Kidney epithelial cell (primary cell): ENCODE measurements at places on chromosomes 13 and 19.

DNA sequence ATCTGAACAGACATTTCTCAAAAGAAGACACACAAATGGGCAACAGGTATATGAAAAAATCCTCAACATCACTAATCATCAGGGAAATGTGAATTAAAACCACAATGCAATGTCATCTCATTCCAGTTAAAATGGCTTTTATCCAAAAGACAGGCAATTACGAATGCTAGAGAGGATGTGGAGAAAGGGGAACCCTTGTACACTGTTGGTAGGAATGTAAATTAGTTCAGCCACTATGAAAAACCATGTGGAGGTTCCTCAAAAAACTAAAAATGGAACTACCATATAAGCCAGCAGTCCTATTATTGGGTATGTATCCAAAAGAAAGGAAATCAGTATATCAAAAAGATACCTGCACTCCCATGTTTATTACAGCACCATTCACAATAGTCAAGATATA is 24.7 kb upstream of the ZC3H13 start:
- no peak for DNase-seq

DNA sequence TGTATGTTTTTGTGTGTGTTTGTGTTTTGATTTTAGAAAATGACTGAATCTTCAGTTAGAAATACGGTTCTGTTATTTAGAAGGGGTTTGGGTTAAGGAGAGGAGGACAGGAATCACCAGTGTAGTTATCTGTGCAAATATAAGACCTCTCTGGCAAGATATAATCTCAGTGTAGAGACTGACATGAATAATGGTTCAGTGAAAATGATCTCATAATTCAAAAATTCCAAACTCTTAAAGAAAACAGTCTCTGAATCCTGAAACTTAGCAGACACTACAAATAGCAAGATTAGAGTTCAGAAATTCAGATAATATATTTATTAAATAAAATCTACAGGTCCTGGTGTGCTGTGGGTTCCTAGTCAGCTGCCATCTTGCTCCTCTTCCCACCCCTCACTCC is 73.5 kb downstream of the PDS5B start:
- DNase-seq = no peak

DNA sequence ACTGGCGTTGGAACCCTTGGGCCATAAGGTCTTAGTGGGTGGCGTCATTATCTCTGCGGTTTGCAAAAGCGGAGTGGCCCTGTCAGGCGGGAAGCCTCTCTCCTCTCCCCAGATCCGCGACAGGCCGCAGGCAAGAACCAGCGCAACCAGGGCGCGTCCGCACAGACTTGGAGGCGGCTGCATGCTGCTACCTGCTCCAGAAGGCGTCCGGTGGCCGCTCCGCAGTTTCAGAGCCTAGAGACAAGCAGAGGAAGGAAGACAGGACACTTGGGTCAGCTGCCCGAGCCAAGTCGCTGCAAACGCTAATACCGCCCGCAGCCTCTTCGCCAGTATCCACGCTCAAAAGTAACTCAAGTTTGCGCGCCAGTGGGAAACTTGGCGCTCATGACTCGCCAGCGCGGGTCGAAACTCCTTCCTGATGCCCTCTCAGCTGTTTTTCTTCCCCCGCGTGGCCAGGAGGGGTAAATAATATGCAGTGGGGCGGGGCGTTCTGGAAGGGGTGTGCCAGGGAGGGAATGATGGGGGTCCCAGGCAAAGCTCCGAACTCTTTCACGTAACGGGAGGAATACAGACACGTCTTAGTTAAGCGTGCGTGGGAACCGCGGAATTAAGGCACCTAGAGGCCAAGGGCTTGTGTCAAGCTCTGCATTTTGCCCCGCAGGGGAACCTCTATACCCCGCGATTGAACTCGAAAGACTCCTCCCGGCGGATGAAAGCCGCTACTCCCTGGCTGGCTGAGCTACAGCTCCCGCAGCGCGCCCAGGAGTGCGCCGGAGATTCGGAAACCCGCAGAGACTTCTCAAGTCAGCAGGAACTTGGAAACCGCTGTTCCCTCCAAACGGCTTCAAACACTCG is at the start of gene EDNRB:
Gene EDNRB (minus strand): TSS at position 441 of the 855 bp plus-strand sequence. CDS start 258 bp downstream, at position 183.
- no peak for DNase-seq

- DNase-seq = no peak
Observed at GRCh38 chr19:4986471-4986891, 17.6 kb downstream of the KDM4B start.

DNA sequence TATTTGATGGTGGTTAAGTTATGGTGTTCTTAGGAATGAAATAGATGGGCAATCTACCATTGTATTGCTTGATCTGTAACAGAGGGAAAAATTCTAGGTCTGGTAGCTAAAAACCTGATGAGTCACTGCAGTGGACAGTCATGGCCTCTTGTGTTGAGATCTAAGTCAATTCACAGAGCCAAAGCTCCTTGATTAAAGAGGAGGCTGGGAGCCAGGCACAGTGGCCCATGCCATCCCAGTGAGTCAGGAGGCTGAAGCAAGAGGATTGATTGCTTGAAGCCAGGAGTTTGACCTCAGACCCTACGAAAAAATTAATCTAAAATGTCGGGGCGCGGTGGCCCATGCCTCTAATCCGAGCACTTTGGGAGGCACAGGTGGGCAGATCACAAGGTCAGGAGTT is 67.1 kb upstream of the KPNA3 start:
- DNase-seq = peak; percentile 62

GRCh38 chr13:99303863-99304521 is 3.2 kb downstream of the GPR183 start:
- DNase-seq = no peak

GRCh38 chr19:15437355-15438123 is 12.2 kb downstream of the WIZ start:
- DNase-seq = no peak

DNA sequence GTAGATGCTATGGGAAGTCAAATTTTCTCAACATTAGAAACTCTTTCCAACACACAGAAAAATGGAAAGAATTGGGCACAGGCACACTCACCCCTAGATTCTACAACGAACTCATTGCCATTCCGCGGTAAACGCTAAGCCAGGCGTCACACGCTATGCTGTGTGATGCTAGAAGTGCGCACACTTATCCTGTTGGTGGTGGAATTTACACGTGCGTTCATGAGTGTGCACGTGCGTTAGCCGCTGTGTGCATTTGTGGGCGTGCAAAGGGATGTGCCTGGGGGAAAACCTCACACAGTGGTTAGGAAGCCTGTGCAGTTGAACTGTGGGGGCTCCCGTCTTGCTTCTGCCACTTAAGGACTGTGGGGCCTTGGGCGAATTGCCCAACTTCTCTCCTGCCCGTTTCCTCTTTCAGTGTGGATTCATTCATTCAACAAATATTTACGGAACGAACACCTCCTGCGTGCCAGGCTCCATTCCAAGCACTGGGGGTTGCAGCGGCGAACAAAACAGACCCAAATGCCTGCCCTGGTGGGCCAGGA is 7.7 kb downstream of the NFILZ start:
- DNase-seq = no peak

DNA sequence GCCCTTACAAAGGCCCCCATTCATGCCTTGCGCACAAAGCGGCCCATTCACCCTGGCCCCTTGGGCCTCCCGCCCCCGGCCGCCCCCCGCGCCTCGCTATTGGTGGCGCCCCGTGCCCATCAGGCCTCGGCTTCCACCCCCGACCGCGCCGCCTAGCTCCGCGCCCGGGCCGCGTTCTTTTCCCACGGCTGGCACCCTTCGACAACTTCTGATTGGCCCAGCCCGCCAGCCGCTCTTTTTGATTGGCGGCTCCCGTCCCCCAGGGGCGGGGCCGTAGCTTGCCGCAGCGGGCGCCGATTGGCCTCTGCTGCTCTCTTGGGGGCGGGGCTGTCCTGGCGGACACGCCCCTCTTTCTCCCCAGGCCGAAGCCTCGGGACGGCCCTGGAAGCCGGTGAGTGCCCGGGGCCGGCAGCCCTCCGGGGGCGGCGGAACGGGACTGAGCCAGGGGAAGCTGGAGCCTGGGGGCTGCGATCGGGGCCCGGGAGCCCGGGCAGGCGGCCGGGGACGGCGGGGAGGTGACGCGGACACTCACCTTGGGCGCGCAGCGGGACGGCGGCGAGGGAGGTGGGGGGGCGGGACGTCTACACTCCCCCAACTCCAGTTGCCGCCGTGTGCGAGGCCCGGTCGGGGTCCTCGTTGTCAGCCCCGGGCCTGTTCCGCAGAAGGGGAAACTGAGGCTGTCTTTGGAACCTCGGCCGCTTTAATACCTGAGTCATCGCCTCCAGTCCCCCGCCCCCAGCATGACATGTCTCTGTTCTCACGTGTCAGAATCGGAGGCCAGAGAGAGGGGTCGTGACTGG is at the start of gene MYH14:
Gene MYH14 (plus strand): TSS at position 342 of the 800 bp plus-strand sequence. CDS start 6,744 bp downstream, outside the sequence.
- DNase-seq = no peak

GRCh38 chr13:101893021-101893420 is 440.5 kb downstream of the ITGBL1 start:
- no peak for DNase-seq

GRCh38 chr13:25469169-25469525 is 97.4 kb downstream of the ATP8A2 start:
- DNase-seq = no peak

DNA sequence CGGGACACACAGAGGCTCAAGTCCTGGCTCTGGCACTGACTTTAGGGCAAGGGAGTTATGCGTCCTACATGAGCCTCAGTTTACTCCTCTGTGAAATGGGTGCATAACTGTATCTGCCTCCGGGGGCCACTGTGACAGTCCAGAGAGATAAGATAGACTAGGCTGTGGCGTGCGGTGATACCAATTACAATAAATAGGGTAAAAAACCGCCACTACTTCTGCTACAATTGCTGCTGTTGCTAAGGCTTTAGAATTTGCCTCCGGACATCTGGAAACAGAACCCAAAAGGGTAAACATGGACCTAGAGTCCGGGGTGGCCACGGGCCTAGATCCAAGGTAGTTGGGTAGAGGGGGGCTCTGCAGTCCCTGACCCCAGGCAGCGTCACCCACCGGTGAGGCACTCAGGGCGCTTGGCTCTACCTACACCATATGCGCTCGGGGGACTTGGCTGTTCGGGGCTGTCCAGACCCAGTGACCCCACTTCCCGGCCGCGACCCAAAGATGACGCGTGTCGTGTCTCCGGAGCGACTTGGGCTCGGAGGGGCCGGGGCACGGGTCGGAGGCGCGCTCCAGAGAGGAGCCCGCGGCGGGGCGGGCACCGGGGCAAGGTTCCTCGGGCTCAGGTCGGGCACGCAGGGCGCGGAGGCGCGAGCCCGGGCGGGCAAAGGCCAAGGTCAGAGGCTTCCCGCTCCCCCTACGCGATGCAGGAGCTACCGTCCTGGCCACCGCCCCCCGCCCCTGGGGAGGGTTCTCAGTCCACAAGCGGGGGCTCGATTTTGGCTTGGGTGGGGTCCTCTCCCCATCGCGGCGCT is 1.1 kb downstream of the INSR start:
- no peak for DNase-seq

GRCh38 chr19:29268721-29269393 is 55.9 kb upstream of the UQCRFS1 start:
- DNase-seq = no peak

GRCh38 chr19:5314012-5314906 is 26.4 kb downstream of the PTPRS start:
- no peak for DNase-seq

GRCh38 chr13:25143706-25144105 is 28.4 kb downstream of the AMER2 start:
- no peak for DNase-seq

DNA sequence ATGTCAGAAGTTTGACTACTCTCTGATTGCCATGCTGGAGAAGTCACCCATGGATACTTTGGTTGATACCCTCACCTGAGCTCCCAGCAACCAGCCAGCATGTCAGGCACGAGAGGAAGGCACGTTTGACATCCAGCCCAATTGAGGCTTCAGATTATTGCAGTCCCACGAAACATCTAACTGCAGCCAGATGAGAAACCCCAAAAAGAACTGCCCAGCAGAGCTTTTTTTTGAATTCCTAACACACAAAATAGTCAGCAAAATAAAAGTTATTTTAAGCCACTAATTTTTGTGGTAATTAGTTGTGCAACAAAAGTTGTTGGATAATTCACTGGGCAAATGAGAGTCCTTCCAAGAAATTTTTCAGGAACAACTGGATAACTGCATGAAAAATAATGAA is 259.0 kb downstream of the LMO7 start:
- no peak for DNase-seq
